A549 (cell line): ENCODE measurements at places on chromosomes 7 and 10. TPM values are rescaled to one million over a fixed set of nuclear protein-coding genes. Genes with fewer than 3 reads are reported as not detected.

SFMBT2 gene
- polyA plus RNA-seq: 8.8 to 10.2 TPM (median 9.6 TPM) in 3 replicates

TMEM140 gene
- 0.72 to 0.79 TPM (median 0.76 TPM) in 3 replicates for polyA plus RNA-seq

VENTX gene
- not detected in 3 replicates for polyA plus RNA-seq

IDI2 gene
- polyA plus RNA-seq: not detected in 3 replicates

MKLN1 gene
- 39.6 to 46.4 TPM (median 39.6 TPM) in 3 replicates for polyA plus RNA-seq

AOC1 gene
- not detected in 3 replicates for polyA plus RNA-seq

CRYGN gene
- 0.07 TPM in 1 of 3 replicates, not detected in the others for polyA plus RNA-seq

TMEM270 gene
- polyA plus RNA-seq: not detected in 3 replicates

CDHR1 gene
- polyA plus RNA-seq: 0.03 to 0.10 TPM (median 0.09 TPM) in 3 replicates

ADAP1 gene
- 1.1 to 2.5 TPM (median 1.9 TPM) in 3 replicates for polyA plus RNA-seq

STEAP2 gene
- polyA plus RNA-seq: 5.1 to 6.4 TPM (median 6.0 TPM) in 3 replicates

PDK4 gene
- 5.5 to 8.6 TPM (median 6.5 TPM) in 3 replicates for polyA plus RNA-seq

SPDYE1 gene
- polyA plus RNA-seq: not detected in 3 replicates

SH2B2 gene
- polyA plus RNA-seq: 1.8 to 2.3 TPM (median 2.2 TPM) in 3 replicates

BAIAP2L1 gene
- polyA plus RNA-seq: 39.4 to 45.9 TPM (median 40.4 TPM) in 3 replicates

PPP1R17 gene
- not detected in 3 replicates for polyA plus RNA-seq

PLCE1 gene
- polyA plus RNA-seq: 10.7 to 12.8 TPM (median 10.9 TPM) in 3 replicates

BTBD16 gene
- polyA plus RNA-seq: 0.32 to 0.69 TPM (median 0.35 TPM) in 3 replicates

PARD3 gene
- 88.7 to 110 TPM (median 104 TPM) in 3 replicates for polyA plus RNA-seq

CTAGE4 gene
- not detected in 3 replicates for polyA plus RNA-seq
